ENCODE measurements at places on chromosomes 5 and 9. TPM values are rescaled to one million over a fixed set of nuclear protein-coding genes. Genes with fewer than 3 reads are reported as not detected.

DNA sequence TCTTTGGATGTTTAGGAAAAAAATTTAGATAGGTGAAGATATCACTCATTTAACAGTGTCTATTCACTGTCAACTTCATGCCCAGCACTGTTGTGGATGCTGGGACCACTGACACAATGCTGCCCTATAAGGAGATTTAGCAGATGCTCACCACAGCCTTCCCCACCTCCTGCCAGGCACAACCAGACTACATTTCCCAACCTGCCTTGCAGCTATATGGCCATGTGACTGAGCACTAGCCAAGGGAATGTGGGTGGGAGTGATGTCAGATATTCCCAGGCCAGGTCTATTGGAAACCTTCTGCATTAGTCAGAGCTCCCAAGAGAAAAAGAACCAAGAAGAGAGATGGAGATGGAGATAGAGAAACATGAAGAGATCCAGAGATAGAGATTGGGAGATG lies 302.6 kb upstream of the TAS2R1 start:
- H3K4me1 ChIP-seq = peaks cover 5% of the 10 kb centered on the region
- no peak for DNase-seq
- H3K4me3 ChIP-seq = no peak overlapping the region
- no peak overlapping the region for H3K27ac ChIP-seq
- H3K27me3 ChIP-seq = no peaks in the 10 kb centered on the region

DNA sequence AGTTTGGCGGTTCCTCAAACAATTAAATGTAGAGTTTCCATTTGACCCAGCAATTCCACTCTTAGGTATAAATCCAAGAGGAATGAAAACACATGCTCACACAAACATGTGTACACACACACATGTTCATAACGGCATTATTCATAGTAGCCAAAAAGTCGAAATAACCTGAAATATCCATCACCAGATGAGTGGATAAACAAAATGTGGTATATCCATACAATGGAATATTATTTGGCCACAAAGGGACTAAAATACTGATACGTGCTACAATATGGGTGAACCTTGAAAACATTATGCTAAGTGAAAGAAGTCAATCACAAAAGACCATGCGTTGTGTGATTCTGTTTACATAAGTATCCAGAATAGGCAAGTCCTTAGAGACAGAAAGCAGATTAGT lies 8.7 kb downstream of the RGS3 start:
- H3K36me3 ChIP-seq = no peaks in the 10 kb centered on the region
- DNase-seq = no peak
- H3K27ac ChIP-seq = no peak overlapping the region
- H3K4me3 ChIP-seq = no peak overlapping the region
- no peaks in the 10 kb centered on the region for H3K27me3 ChIP-seq
- H3K4me1 ChIP-seq = no peaks in the 10 kb centered on the region

CCL27 gene
- not detected for total RNA-seq

GRCh38 chr5:27911216-27911615 lies 872.8 kb upstream of the CDH9 start:
- no peak for DNase-seq
- H3K27ac ChIP-seq = no peak overlapping the region
- H3K27me3 ChIP-seq = no peaks in the 10 kb centered on the region

DNA sequence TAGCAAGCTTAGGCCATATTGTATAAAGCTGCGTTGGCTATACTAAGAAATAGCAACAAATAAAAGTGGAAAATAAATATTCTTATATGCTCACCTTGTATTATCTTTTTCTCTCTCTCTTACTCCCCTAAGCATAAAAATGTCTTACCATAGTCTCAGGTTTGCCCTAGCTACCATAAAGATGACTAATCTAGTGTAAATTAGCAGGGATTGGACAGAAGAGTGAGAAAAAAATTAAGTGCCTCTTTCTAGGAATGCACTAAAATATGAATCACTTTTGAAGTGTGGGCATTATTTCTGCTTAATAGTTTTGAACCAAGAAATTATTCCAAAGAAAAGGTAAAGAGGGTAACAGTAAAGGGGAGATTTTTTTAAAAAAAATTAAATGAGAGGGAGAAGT lies 201.3 kb downstream of the HINT1 start:
- H3K36me3 ChIP-seq = no peaks in the 10 kb centered on the region
- no peak overlapping the region for H3K27ac ChIP-seq
- H3K4me1 ChIP-seq = no peaks in the 10 kb centered on the region
- no peak overlapping the region for H3K4me3 ChIP-seq
- DNase-seq = no peak
- H3K27me3 ChIP-seq = no peaks in the 10 kb centered on the region

OBP2B gene
- total RNA-seq = not detected

DNA sequence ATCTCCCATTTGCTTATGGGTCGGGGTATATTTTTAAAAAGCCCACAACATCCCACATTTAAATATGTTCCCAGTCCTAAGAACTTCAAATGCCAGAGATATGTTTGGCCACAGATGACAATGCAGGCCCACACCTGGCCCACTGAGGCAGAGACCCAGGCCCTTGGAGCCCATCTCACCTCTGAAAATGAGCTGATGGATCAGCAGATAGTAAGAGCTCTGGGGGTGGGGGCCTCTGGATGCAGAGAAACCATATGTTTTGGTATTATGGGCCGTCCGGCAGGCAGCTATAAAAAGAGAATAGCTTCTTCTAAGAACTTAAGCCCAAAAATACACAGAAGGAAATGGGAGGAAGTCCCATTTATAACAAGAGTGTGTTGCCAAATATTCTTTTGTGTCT lies 256.0 kb downstream of the GRIA1 start:
- no peak overlapping the region for H3K27ac ChIP-seq
- no peak overlapping the region for H3K4me3 ChIP-seq
- no peaks in the 10 kb centered on the region for H3K4me1 ChIP-seq
- H3K27me3 ChIP-seq = no peaks in the 10 kb centered on the region

DNA sequence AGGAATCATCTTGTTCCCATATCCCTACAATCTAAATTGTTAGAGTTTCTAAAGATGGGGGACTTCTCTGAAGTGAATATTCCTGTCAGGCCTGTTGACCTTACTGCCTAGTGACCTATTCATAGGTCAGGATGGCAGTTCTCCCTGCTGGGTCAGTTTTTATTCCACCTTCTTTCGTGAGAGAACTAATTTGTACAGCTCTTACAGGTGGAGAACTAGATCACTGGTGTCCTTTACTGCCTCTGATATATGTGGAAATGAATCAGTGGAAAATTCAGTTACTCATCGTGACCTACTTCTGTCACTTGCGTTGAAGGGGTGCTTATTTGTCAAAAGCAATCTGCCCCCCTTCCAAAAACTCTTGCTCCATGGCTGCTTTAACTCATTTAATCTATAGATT lies 164.9 kb downstream of the CD180 start:
- H3K36me3 ChIP-seq = no peaks in the 10 kb centered on the region
- H3K4me1 ChIP-seq = peaks cover 21% of the 10 kb centered on the region
- H3K27ac ChIP-seq = no peak overlapping the region
- DNase-seq = no peak
- no peaks in the 10 kb centered on the region for H3K27me3 ChIP-seq

GRCh38 chr9:34899535-34900158 lies 58.4 kb upstream of the PHF24 start:
- no peak overlapping the region for H3K27ac ChIP-seq
- H3K36me3 ChIP-seq = no peaks in the 10 kb centered on the region
- H3K4me1 ChIP-seq = no peaks in the 10 kb centered on the region
- DNase-seq = no peak
- no peaks in the 10 kb centered on the region for H3K27me3 ChIP-seq
- H3K4me3 ChIP-seq = no peak overlapping the region

GRCh38 chr5:161545344-161546094 lies 1.0 kb downstream of the GABRB2 start:
- peaks cover 37% of the 10 kb centered on the region for H3K4me1 ChIP-seq
- no peak for DNase-seq
- no peak overlapping the region for H3K4me3 ChIP-seq
- H3K27ac ChIP-seq = no peak overlapping the region
- H3K36me3 ChIP-seq = no peaks in the 10 kb centered on the region
- peaks cover 11% of the 10 kb centered on the region for H3K27me3 ChIP-seq

DNA sequence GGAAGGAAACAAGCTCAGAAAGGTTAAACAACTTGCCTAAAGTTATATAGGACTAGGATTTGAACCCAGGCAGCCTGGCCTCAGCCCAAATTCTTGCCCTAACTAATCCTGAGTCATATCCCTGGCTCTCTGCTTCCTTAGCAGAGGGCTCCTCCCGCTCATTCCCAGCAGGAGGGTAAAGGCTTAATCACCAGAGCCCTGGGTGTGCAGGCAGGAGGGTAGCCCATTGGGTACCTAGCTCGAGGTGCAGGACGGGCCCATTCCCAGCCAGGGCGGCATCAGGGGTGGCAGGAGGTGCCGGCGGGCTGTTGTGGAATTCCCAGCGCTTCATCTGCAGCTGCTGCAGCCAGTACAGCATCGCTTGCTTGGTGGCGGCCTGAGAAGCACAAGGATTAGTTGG lies 3.9 kb downstream of the TBC1D2 start:
- DNase-seq = no peak
- no peak overlapping the region for H3K4me3 ChIP-seq
- H3K27me3 ChIP-seq = no peaks in the 10 kb centered on the region
- peaks cover 58% of the 10 kb centered on the region for H3K4me1 ChIP-seq

- H3K4me3 ChIP-seq = peak overlapping the region; percentile 48
- peaks cover 26% of the 10 kb centered on the region for H3K4me1 ChIP-seq
- no peaks in the 10 kb centered on the region for H3K36me3 ChIP-seq
- peak overlapping the region; percentile 41 for H3K27ac ChIP-seq
These were observed 671 bp downstream of the RGS14 start for GRCh38 chr5:177358370-177358819.

GRCh38 chr9:120014796-120015195 lies 565.2 kb downstream of the CDK5RAP2 start:
- H3K27me3 ChIP-seq = no peaks in the 10 kb centered on the region
- no peak overlapping the region for H3K4me3 ChIP-seq
- H3K27ac ChIP-seq = no peak overlapping the region
- no peak for DNase-seq
- H3K36me3 ChIP-seq = no peaks in the 10 kb centered on the region

DYNC2I2 gene
- 64.8 TPM for total RNA-seq

FOXD4L3 gene
- not detected for total RNA-seq

DNA sequence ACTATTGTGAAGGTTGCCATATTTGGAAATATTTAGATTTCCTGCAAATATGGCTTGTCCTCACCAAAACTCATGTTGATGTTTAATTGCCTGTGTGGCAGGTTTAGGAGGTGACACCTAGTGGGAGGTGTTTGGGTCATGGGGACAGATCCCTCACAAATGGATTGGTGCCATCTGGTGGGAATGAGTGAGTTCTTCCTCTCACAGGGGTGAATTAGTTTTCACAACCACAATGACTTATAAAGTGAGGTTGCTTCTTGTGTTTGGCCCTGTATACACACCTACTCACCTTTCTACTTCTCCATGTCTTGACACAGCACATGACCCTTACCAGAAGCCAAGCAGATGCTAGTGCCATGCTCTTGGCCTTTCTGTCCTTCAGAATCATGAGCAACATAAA lies 41.1 kb downstream of the ISOC1 start:
- DNase-seq = no peak

GRCh38 chr5:116598911-116599310 lies 24.3 kb upstream of the SEMA6A start:
- no peak overlapping the region for H3K4me3 ChIP-seq
- no peaks in the 10 kb centered on the region for H3K27me3 ChIP-seq
- H3K36me3 ChIP-seq = no peaks in the 10 kb centered on the region

- H3K4me1 ChIP-seq = peaks cover 14% of the 10 kb centered on the region
- DNase-seq = no peak
- H3K36me3 ChIP-seq = no peaks in the 10 kb centered on the region
- no peak overlapping the region for H3K4me3 ChIP-seq
- no peak overlapping the region for H3K27ac ChIP-seq
These were observed 58.0 kb downstream of the ANKRD33B start for GRCh38 chr5:10621832-10622231.

SOWAHA gene
- not detected for total RNA-seq

DNA sequence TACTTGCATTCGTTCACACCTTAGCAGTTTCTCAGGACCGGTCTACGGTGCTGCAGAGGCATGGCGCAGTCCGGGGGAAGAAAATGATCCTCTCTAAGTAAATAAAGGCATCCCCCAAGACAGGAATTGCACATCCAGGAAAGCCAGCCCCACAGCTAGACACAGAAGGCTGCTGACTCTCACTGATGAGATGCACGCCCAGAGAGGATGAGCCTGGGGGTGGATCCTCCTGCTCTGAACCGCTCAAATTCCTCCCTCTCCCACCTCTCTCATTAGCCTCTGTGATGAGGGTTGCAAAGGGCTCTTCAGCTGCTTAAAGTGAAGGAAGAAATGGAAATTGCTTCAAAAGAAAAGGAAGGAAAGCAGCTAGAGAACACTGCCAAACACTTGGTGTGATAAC lies 132.4 kb downstream of the TTLL11 start:
- peaks cover 5% of the 10 kb centered on the region for H3K4me1 ChIP-seq
- no peak overlapping the region for H3K27ac ChIP-seq
- H3K4me3 ChIP-seq = no peak overlapping the region
- DNase-seq = no peak

GRCh38 chr5:135085936-135086725 lies 52.1 kb upstream of the PITX1 start:
- H3K36me3 ChIP-seq = peaks cover 9% of the 10 kb centered on the region
- DNase-seq = no peak
- H3K4me3 ChIP-seq = no peak overlapping the region
- H3K27me3 ChIP-seq = peaks cover 4% of the 10 kb centered on the region
- H3K4me1 ChIP-seq = peaks cover 4% of the 10 kb centered on the region

DNA sequence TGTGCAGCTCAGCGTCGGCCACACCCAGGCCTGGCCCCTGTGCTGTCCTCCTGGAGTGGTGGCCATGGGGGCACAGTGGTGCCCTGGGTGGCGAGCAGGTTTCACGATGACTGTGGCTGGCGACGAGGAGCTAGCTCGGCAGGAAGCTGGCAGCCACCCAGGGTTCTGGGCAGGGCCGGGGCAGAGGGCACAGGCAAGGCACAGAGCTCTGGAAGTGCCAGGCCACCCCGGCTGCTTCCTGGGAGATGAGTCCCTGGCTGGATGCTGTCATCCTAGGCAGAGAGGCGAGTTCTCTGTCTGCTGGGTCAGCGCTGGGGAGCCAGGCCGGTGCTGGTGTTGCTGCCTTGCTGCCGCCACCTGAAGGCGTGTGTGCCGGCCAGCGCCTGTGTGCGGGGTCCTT lies 51.7 kb downstream of the RXRA start:
- H3K27ac ChIP-seq = peak overlapping the region; percentile 95
- H3K4me3 ChIP-seq = no peak overlapping the region
- H3K4me1 ChIP-seq = peaks cover 100% of the 10 kb centered on the region
- peaks cover 4% of the 10 kb centered on the region for H3K36me3 ChIP-seq
- H3K27me3 ChIP-seq = no peaks in the 10 kb centered on the region

Measured in esophagus squamous epithelium (tissue), 5 donors.